ENCODE measurements at places on chromosomes 5 and 9. TPM values are rescaled to one million over a fixed set of nuclear protein-coding genes. Genes with fewer than 3 reads are reported as not detected.

DNA sequence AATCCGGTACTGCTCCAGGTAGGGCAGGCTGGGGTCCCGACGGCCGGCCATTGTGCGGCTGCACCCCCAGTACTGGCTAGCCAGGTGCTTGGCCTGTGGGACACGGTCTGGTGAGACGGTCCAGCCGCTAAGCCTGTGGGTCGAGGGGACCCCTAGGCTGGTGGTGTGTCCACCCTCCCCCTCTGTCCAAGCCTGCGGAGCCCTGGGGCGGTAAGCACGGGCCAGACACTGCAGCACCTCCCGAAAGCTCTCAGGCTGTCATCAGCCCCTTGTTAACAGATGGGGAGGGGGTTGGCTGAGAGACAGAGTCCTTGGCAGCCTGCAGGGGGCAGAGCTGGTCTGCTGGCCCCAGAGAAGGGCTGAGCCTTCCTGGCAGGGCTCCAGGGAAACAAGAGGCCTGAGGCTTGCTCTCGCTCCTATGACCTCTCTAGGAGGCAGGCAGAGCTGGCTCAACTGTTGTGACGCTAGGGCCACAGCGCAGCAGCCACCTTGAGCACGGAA lies 11.8 kb upstream of the MRNIP start:
- DNase-seq = peak; percentile 82

ZBTB26 gene
- polyA plus RNA-seq = 9.4 TPM

DNA sequence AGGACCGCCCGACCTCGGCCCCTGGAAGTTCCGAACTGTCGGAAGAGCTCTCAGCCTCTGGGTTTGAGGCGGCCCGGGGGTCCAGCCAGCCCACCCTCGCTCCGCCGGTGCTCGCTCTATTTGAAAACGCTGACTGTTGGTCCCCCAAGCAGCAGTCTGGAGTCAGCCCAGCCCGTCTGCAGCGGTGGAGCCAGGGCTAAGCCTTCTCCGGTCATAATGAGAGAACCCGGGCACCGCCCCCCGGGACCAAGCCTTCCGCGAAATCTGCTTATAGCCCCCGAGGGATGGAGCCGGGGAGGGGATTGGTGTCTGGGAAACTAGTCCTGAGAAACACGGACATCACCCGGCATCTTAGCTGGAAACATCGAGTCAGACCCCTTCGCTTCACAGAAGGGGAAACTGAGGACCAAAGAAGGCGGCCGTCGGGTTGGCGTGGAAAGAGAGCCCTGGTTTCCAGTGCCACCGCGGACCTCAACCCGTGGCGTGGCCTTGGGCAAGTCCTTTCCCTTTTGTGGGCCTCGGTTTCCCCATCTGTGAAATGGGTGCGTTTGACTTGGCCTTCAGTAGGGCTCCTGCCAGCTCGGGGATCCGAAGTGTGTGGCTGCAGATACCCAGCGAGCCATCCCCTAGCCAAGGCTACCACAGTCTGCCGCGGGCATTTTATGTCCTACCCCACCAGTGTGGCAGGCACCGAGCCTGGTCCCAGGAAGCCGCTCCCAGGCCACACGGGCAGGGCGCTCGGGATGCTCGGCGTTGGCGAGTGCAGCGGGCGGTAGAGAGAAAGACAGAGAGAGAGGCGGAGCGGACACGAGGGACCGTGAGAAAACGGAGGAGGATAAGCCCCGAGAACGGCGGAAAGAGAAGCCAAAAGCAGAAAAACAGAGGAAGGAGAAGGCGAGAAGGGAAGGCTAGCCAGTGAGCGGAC lies 857 bp downstream of the ADAM19 start:
- no peak for DNase-seq

GRCh38 chr9:124012368-124013301 lies 1.1 kb downstream of the LHX2 start:
- DNase-seq = no peak

DMRTA1 gene
- not detected for polyA plus RNA-seq

- no peak for DNase-seq
These were observed 194.0 kb upstream of the KLF4 start for GRCh38 chr9:107683566-107683965.

DNA sequence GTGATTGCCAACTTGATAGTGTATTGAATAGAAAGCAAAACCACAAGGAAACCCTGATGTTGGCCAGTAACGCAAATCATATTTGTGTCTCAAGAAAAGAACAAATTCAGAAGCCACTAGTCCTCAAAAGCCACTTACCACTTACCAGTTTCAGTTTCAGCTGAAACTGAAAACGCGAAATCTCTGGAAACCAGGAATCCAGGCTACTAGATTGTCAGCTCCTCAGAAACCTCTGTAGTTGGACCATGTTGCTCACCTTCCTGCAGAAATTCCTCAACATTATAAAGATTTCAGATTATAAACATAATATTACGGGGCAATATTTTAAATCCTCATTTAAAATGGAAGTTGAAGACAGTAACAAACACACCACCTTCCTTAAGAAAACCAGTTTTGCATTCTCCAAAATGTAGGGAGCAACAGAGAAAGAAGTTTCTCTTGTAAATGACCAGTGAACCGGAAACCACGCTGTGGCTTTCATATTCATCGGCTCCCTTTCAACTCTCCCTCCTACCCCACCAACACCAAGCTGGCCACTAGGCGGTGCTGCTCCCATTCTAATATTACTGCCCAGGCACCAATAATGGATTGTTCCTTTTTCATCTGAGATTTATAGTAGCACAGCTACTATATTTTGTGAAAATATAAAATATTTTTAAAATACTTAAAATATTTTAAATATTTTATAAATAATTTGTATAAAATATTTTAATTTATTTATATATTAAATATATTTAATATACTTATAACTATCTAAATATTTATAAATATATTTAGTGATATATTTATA lies 8.7 kb upstream of the TMED7 start:
- peak; percentile 81 for DNase-seq

GMCL2 gene
- not detected for polyA plus RNA-seq

REEP2 gene
- polyA plus RNA-seq = 0.05 TPM

DNA sequence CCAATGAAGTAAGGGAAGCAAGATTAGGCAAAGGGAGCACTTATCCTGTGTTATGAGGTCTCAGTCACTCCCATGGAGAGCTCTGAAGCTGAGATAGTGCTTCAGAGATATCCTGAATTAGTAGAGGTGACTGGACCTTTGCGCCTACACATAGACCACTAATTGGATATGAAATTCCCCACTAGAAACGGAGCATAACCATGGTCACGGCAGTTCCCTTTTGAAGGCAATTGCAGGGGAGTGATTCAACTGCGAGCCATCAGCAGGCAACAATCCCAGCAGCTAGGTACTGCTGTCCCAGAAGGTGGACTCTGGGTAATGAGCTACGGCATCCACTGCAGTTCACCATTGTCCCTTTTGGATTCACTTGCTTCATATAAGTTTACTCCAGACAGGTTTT lies 267.7 kb upstream of the RASA1 start:
- DNase-seq = no peak

GRCh38 chr5:102743900-102744299 lies 11.2 kb upstream of the PAM start:
- DNase-seq = no peak

DNA sequence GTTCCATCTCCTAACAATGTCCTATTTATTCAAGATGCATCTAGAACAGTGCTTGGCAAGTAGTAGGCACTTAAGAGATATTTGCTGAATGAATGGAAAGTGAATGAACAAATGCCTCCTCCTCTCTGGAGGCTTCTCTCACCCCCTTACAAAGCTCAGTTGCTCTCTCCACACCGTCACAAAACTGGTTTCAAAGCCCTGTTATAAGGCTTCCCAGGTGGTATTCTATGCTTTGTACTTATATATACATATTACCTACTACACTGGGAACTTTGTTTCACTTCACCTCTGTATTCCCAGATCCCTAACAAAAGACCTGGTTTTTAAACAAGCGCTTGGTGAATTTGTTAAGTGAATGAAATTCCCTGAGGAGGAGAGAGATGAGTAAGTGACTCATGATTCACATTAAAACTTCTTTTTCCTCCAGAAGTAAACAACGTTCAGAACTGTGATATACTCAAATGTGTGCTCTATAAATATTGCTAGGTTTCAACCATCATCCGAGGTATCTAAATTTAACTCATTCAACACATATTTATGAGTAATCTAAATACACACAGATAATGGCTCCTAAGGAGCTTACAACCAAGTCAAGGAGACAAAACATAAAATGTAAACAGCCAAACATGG lies 36.0 kb downstream of the DENND1A start:
- no peak for DNase-seq

Data from K562 (cell line).